ENCODE measurements at places on chromosomes 12 and 14. TPM values are rescaled to one million over a fixed set of nuclear protein-coding genes. Genes with fewer than 3 reads are reported as not detected.

The RIPK3 gene
- 22.7 TPM for total RNA-seq

DNA sequence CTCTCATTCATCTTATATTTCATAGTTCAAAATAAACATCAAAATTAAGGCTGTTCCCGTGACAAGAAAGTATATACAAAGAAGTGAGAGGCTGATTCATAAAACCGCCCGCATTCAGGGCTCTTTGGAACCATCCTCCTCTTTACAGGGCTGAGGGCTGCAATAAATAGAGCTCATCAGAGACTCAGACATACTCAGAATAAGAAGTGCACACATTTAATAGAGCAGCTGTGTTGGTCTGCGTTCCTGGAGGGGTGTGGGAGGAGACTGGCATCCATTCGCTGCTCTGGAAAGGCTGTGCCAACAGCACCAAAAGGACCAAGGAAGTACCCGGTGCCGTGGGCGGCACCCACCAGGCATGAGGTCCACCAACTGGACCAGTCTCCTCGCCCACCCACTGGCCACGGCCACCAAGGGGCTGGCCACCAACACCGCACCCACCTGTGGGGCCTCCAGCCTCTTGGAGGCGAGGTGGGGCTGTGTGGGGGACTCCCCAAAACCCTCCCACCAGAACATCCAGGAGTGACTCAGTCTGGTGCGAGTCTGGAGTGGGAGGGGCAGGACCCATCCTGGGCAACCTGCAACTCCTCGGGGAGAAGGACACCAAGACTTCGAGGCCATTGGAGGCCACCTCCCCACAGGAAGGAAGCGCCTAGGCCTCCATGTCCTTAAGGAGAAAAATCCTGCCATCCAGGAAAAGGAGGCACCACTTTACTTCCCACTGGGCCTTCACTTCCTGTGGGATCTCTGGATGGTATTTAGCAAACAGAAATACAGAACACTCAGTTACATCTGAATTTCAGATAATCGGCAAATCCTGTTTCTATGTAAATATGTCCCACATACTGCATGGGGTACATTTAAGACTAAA lies 32.7 kb downstream of the VCPKMT start:
- H3K36me3 ChIP-seq = no peaks in the 10 kb centered on the region
- peak overlapping the region; percentile 88 for H3K4me3 ChIP-seq
- peak overlapping the region; percentile 100 for H3K27ac ChIP-seq

GRCh38 chr12:23428758-23429157 lies 520.7 kb downstream of the SOX5 start:
- H3K4me1 ChIP-seq = no peaks in the 10 kb centered on the region
- no peak for DNase-seq
- no peaks in the 10 kb centered on the region for H3K27me3 ChIP-seq
- H3K4me3 ChIP-seq = no peak overlapping the region
- H3K36me3 ChIP-seq = no peaks in the 10 kb centered on the region

GRCh38 chr14:104871145-104871655 lies 6.1 kb downstream of the CEP170B start:
- peaks cover 10% of the 10 kb centered on the region for H3K4me1 ChIP-seq
- H3K27me3 ChIP-seq = no peaks in the 10 kb centered on the region
- no peak overlapping the region for H3K4me3 ChIP-seq
- DNase-seq = no peak
- H3K36me3 ChIP-seq = no peaks in the 10 kb centered on the region
- no peak overlapping the region for H3K27ac ChIP-seq

The TMEM132D gene
- not detected for total RNA-seq

DNA sequence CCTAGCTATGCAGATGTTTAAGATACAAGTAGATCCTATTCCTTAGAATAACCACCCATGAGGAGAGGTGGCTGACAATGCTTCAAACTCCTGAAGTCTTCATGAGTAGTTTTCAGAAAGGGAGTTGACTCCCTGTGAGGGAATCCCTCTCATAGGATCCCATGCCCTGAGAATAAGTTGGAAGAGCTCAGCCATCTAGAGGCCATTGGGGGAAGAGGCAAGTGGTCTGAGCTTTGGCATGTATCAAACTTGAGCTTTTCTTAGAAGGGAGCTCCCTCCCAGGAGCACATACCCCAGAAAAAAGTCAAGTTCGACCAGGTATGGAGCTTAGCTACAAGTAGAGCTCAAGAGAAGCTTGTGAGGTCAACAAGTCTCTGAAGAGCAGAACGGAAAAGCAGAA lies 165.7 kb upstream of the RBM19 start:
- no peak for DNase-seq
- no peaks in the 10 kb centered on the region for H3K4me1 ChIP-seq
- H3K36me3 ChIP-seq = no peaks in the 10 kb centered on the region
- H3K27me3 ChIP-seq = no peaks in the 10 kb centered on the region
- no peak overlapping the region for H3K27ac ChIP-seq

- no peaks in the 10 kb centered on the region for H3K4me1 ChIP-seq
- DNase-seq = no peak
- H3K27ac ChIP-seq = no peak overlapping the region
Measured at GRCh38 chr14:38186216-38186615, 21.5 kb upstream of the SSTR1 start.

GRCh38 chr12:107129315-107129930 lies 36.1 kb upstream of the CRY1 start:
- no peak overlapping the region for H3K27ac ChIP-seq
- H3K27me3 ChIP-seq = no peaks in the 10 kb centered on the region
- H3K4me1 ChIP-seq = peaks cover 7% of the 10 kb centered on the region
- H3K4me3 ChIP-seq = no peak overlapping the region
- H3K36me3 ChIP-seq = no peaks in the 10 kb centered on the region

DNA sequence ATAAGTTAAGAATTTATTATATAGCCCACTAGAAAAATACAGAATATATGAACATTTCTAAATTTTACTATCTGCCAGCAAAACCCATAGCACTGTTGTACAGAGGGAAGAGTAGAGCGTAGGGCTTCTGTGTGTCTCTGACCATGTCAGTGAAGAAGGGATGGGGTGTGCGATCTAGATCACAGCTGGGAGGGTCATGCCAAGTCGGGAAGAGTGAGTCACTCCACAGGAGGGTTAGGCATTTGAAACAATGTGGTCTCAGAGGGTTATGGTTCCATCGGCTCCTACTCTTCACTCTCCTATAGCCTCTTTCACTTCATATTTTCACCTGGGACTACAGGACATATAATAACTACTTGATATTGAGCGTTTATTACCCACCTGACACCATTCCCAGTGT lies 185.1 kb upstream of the DDHD1 start:
- H3K27me3 ChIP-seq = no peaks in the 10 kb centered on the region
- H3K4me3 ChIP-seq = no peak overlapping the region
- no peaks in the 10 kb centered on the region for H3K36me3 ChIP-seq

- no peaks in the 10 kb centered on the region for H3K36me3 ChIP-seq
- H3K27ac ChIP-seq = peak overlapping the region; percentile 41
- H3K27me3 ChIP-seq = no peaks in the 10 kb centered on the region
- peak overlapping the region; percentile 19 for H3K4me3 ChIP-seq
- H3K4me1 ChIP-seq = peaks cover 19% of the 10 kb centered on the region
Measured at GRCh38 chr12:113244478-113244958, 23.3 kb downstream of the TPCN1 start.

GRCh38 chr12:3441435-3441834 lies 49.6 kb upstream of the PRMT8 start:
- H3K27ac ChIP-seq = no peak overlapping the region
- H3K4me1 ChIP-seq = no peaks in the 10 kb centered on the region
- H3K27me3 ChIP-seq = peaks cover 40% of the 10 kb centered on the region
- no peak for DNase-seq

The TC2N gene
- 214 TPM for total RNA-seq

Data from T-helper 17 cell (primary cell).